Omental fat pad (tissue), 4 donors: ENCODE measurements at places on chromosomes 5 and 9.

DNA sequence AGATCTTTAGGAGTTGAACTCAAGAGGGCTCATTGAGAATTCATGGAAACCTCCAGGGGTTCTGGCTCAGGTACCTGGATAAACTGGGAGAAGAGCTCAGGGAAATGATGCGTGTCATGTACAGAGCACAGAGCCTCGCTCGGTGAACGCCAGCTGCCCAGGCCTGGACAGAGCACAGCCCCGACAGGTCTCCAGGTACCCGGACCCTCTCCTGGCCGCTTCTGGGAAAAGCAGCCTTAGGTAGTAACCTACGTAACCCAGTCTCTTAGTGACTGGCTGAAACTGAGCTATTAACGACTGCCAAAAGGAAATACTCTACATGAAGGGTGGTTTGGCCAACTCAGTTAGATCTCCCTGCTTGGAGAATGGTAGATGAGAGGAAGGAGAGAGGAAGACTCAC, 157.4 kb downstream of the TTLL11 start:
- no peak for DNase-seq

- no peak for DNase-seq
Measured at GRCh38 chr5:178231539-178232123, 971 bp downstream of the PHYKPL start.

- DNase-seq: no peak
Measured at GRCh38 chr5:96605144-96605837, 56.9 kb upstream of the CAST start.

- no peak for DNase-seq
Measured at GRCh38 chr5:71705421-71705820, 13.7 kb upstream of the CARTPT start.

DNA sequence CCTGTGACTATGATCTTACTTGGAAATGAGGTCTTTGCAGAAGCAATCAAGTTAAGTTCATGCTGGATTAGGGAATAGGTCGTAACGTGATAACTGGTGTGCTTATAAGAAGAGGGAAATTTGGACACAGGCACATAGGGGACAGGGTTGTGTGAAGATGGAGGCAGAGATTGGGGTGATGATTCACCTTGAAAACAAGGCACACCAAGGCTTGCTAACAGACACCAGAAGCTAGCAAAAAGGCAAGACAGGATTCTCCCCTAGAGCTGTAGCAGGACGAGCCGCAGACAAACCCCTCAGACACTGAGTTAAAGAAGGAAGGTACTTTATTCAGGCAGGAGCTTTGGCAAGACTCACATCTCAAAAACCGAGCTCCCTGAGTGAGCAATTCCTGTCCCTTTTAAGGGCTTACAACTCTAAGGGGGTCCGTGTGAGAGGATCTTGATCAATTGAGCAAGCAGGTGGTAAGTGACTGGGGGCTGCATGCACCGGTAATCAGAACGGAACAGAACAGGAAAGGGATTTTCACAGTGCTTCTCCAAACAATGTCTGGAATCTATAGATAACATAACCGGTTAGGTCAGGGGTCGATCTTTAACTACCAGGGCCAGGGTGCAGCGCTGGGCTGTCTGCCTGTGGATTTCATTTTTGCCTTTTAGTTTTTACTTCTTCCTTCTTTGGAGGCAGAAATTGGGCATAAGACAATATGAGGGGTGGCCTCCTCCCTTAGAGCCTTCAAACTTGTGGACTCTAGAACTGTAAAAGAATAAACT, 57.5 kb upstream of the S1PR3 start:
- no peak for DNase-seq

DNA sequence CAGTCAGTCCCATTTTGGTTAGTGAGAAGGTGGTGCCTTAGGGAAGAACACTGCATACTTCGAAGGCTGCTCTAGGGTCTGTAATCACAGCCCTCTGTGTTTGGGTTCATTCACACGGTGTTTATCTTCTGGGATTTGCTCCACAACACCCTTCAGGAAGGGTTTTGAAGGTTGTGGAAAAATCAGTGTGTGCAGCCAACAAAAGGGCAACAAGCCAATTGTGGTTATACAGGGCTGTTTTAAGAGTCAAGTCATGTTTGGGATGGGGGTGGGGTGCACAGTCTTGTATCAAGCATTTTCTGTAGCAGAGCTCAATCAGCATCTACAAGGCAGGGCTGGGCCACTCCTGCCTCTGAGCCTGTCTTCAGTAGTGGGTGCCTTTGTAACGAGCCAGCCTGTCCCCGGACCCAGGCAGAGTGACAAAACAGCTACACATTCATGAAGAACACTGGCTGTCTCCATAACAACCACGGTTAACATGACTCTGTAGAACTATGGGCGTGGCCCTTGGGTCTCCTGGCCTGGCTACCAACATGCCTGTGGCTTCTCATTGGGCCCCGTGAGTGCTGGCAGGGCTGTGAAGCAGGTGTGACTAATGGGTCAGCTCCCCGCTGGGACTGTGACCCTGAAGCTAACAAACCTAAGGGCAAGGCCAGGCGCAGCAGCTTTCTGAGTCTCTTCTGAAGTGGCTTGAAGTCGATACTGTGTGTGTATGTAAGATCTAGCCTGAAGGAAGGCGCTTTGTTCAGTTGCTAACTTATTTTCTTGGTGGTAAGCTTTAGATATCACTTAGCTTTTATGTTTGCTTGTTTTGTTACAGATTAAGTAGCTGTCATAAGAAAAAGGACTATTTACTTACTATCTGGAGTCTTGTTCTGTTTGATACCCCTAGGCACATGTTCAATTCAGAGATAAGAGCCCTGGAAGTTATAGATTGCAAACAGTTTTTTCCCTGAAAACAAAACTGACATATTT, 27.9 kb upstream of the GOLM1 start:
- DNase-seq: no peak

DNA sequence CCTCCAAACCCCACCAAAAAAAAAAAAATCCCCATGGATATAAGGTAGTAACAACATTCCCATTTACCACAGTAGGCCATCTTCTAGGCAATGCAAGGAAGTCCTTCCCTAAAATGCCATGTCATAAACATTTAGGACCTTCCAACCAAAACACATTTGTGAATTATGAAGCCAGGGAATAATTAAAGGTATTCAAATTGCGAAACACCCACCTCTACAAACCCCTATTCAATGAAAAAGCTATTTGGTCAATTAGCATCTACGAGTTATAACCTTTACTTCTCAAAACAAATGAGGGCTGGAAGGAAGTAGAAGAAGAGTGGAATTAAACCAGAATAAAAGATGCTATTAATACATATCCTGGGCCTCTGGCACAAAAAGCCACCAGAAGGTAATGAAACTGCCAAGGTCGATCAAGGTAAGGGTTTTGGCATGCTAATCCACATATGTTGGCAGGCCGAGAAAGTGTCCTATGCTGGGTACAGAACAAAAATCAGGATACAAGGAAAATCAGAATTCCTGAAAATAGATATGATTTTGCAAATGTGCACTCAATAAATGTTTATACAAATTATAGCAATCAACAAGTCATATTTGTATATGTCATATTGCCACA, 47.7 kb downstream of the MTMR12 start:
- no peak for DNase-seq

- DNase-seq: no peak
Measured at GRCh38 chr9:106733828-106734380, 129.1 kb upstream of the ZNF462 start.

DNA sequence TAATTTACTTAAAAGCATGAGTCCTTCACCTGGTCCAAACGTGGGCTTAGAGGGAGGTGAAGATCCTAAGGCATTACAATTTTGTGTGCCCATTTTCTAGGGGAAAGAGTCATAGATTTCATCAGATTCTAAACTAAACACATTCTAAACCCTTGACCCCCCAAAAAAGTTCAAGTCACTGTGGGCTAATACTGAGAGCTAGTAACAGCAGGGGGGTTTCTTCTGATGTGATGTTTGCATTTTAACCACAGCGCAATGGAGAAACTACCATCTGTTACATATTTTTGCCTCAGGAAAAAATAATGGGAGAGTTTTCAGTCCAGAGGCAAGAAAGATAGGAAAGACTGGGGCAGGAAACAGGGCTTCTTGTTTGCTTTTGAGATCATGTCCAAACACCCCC, 110.8 kb upstream of the SLC1A3 start:
- DNase-seq: no peak

- no peak for DNase-seq
Measured at GRCh38 chr9:132795511-132796303, 82.4 kb downstream of the AK8 start.

DNA sequence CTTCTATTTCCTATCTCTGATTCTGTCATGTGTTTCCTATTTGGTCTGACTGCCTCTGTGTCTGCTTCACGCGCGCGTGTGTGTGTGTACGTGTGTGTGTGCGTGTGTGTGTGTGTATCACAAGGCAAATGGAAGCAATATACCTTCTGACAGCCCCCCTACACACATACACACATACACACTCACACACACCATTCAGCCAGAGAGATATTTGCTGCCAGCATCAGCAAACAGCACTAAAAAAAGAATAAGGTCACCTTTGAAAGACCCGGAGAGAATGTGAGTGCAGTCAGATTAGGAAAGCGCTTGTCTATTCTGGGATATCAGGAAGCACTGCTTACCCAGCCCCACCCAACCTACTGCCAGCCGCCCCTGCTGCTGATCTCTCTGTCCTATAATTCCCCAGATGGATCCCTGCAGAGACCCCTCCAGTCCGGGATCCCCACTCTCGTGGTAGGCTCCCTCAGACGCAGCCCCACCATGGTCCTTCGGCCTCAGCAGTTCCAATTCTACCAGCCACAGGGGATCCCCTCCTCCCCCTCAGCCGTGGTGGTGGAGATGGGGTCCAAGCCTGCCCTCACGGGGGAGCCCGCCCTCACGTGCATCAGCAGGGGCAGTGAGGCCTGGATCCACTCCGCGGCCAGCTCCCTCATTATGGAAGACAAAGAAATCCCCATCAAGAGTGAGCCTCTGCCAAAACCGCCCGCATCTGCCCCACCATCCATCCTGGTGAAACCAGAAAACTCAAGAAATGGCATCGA, 45.7 kb downstream of the PLAC8L1 start:
- DNase-seq: no peak

DNA sequence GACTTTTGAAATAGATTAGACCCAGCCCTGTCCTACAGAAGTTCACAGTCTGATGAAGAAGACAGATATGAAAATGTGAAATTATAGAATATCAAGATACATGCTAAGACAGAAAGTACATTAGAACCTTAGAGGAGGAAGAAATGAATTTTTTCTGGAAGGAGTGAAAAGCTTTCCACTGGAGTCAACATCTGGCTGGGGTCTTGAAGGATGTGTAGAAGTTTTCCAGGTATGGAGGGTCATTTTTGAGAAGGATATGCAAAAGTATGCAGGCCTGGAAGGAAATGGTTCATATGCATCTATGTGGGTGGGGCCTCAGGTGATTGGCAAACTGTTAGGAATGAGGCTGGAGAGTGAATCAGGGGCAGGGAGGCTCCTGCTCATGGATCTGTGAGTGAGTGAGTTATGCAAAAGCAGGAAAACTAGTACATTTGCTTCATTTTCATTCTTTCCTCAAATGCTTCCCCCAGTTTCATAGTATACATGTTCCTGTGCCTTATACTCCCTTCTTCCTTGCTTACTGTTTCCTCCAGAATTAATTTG, 142.3 kb downstream of the GRIA1 start:
- DNase-seq: no peak

DNA sequence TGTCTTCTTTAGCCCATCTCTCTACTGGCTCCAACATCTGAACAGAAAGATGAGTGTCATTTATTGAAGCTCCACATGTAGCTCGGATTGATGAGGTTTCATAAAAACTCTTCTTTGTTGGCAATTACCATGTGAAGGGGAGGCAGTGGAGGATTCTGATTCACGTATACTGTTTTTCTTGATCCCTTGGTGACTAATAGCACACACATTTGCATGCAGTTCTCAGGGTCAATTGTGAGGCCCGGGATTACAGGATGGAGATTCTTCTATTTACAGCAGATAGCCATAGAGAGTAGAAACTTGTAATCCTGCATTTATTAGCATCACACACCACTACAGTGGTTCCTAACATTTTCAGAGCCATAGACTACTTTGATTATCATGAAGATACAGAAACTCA, 133.2 kb upstream of the MARCHF11 start:
- no peak for DNase-seq

DNA sequence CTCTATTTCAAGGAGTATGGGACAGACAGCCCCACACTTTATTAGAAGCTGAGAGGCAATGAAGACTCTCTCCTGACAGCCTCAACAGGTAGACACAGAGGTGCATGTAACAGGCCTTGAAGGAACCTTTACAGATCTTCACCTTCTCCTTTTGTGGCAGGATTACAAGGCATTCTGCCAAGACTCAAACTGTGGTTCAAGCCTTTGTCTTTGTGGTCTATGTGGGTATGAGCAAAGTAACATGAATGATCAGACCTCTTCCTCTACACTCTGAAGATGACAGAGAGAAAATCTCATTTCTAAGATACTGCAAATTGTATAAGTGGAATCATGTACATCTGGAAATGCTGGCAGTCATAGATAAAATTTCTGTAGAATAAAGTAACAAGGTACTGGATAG, 346.9 kb downstream of the CDH9 start:
- DNase-seq: no peak

DNA sequence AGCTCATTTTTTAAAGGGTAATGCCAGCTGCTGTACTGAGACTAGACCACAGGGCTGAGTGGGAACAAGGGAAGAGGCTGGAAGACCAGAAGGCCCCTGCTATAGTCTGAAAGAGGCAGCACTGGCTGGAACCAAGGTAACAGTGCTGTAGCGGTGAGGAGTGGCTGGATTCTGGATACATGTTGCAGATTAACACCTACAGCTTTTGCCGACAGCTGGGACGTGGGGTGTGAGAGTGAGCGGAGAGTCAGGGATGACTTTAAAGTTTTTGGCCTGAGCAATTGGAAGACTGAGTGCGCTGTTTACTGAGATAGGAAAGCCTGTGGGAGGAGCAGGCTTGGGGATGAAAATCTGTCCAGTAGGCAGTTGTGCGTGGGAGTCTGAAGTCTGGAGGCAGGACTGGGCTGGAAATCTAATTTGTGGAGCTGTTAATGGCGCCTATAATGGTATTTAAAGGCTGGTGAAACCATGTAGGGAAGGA, 26.5 kb downstream of the AQP7 start:
- DNase-seq: no peak

GRCh38 chr9:21576331-21577189, 94.4 kb upstream of the IFNE start:
- no peak for DNase-seq

DNA sequence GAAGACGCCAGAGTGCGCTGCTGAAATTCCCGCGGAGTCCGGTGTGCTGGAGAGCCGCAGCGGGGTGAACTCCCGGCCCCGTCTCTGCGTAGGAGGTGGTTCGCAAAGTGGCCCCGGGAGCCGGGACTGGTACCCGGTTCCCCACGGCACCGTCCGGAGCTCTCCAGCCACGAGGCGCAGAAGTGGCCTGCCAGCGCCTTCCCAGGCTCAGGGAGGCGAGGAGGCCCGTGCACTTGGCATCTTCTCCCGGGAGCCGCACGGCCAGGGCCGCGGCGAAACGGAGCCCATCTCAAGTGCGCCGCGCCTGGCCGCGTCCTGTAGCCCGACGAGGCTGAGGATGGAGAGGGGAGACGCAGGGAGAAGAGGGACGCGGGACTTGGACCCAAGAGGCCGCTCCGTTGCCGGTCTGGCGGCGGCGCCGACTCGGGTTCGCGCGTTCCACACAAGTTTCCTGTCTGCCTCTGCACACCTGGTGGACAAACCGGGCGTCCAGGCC, 1.1 kb upstream of the IRX1 start:
- no peak for DNase-seq

GRCh38 chr5:71887680-71888079, 168.6 kb downstream of the CARTPT start:
- DNase-seq: no peak
